ENCODE measurements at places on chromosomes 11 and 22.

DNA sequence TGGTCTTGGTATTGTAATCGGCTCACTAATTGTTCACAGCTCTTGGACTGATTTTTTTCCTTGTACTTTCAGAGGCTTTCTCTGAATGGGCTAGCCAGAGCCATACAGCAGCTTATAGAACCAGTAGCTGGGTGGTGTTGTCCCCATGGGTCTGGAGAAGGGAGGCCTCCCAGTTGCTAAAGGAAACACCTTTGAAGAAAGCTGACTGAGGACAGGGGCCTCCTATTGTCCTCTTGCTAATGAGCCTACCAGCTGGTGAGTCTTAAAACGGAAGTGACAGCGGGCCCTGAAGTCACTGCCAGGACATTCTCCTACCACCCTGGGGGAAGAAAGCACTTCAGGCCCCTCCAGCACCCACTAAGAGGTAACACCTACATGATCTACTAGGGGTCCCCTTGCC is 9.9 kb downstream of the FADS3 start:
- no peak for DNase-seq

DNA sequence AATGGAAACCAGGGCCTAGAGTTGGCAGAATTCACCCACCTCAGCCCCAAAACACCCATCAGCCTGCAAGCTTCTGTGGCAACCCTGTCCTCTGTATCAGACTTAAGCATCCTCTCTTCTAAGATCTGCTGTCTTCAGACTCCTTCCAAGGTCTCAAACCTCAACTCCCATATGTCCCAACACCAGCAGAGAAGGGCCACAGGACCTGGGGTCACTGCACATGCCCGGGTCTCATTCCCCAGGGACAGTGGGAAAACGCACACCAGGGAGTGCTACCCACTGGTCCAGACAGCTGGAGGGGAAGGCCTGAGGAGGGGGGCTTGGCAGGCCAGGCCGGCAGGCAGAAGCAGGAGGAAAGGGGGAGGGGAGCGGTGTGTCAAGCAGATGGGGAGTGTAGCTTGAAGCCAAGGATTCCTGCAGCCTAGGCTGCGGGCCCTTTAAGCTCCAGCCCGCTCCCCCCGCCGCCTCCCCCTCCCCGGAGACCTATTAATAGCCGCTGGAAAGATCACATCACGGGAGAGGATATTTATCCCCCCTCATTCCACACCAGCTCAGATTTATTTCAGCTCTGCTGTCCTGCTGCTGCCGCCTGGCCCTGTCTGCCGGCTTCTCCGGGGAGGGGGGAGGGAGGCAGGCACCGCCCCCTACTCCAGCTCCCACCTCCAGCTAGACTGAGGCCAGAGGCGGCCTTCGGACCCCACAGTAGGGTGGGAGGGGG is 16.7 kb downstream of the BCL9L start:
- DNase-seq: no peak

GRCh38 chr22:47837703-47838102 is 1075.3 kb downstream of the TBC1D22A start:
- DNase-seq: no peak

DNA sequence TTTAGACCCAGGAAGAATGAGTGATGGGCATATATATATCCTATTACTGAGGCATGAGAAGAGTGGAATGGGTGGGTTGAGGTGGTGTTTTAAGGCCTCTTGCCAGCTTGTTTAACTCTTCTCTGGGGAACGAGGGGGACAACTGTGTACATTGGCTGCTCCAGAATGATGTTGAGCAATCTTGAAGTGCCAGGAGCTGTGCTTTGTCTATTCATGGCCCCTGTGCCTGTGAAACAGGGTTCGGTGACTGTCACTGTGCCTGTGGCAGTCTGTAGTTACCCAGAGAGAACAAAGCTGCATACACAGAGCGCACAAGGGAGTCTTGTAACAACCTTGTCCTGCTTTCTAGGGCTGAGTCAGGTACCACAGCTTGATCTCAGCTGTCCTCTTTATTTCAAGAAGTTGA is 11.7 kb downstream of the LIMK2 start:
- no peak for DNase-seq

GRCh38 chr11:45807792-45808238 is 2.9 kb downstream of the SLC35C1 start:
- no peak for DNase-seq

- no peak for DNase-seq
Observed at GRCh38 chr11:106997227-106997626, 21.0 kb downstream of the GUCY1A2 start.

DNA sequence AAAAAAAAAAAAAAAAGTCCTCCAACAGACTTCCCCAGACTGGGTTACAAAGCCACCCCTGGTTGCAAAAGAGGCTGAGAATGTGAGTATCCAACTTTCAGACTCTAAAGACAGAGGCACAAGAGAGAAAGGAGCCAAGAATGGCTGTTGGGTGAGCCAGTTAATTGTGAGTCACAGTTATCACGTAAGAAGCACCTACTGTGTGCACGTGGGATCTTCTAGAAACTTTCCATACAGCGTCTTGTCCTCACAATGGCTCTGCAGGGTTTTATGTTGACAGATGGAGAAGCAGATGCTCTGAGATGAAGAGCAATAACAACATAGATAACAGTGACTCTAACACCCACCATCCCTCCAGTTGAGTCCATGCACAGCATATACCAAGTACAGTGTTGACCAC is 41.0 kb downstream of the CD82 start:
- no peak for DNase-seq

- DNase-seq: no peak
Observed at GRCh38 chr11:9796854-9797253, 133.0 kb downstream of the SWAP70 start.

DNA sequence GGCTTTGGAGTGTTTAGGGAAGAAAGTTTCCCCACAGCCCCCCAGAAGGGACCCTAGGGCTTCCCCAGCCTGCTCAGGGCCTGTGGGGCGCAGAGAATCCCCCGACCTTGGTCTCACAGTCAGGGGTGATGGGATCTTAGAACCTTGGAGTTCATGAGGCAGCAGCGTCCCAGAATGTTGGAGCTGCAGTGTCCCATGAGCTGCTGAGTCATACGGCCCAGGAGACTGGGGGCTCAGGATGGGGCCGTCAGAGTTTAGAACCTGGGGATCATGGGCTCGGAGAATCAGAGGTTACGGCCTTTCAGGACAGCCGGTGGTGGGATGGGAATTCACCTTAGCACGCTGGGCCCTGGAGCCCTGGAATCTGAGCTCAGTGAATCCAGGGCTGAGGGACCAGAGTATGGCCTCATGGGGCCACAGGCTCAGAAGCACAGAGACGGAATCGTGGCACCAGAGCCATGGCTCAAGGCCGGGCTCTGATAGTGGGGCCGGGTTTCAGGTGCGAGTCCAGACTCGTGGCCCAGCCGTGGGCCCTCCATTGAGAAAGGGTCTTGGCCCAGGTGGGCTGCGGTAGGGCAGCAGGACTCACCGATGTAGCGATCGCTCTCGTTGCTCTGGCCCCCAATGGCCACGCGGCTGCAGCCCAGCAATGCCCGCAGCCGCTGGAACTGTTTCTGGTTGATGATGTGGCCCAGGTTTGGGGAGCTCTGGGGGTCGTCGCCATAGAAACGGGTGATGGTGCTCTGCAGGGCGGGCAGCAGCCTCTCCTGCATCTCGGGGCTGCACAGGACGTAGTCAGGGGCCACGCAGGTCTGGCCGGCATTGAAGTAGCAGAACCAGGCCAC is 9.5 kb downstream of the ALDH3B2 start:
- DNase-seq: no peak

DNA sequence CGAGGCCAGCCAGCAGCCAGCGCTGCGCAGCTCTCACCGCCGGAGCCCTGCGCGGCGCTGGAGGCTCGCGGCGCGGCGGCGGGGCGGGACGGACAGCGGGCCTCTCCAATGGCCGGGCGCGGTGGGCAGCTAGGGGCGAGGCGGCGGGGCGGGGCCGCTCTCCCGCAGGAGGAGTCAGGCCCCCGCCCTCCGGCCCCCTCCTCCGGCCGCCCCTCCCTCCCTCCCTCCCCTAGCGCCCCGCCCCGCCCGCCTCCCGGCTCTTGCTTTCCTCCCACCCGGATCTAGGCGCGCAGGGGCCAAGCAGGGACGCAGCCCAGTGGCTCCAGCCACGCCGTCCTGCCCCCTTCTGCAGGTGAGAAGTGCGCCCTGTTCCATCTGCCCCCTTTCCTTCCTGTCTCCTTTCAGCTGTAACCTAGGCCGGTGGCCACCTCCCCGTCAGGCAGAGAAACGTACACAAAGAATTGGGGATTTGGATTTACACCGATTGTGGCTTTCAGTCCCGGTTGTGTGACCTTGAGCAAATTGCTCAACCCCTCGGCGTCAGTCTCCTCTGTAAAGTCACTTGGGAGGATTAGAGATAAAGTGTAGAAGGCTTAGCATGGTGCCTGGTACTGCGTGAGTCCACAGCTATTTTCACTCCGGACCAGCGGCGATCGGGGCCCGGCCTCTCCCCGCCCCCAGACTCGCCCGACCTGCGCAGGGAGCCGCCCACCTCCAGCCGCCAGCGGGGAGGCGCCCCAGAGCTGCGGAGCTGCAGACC is at the start of gene FZD4:
FZD4 (minus strand) TSS at position 35 of the 760 bp plus-strand sequence. CDS start 310 bp downstream, outside the sequence.
- DNase-seq: peak; percentile 12

DNA sequence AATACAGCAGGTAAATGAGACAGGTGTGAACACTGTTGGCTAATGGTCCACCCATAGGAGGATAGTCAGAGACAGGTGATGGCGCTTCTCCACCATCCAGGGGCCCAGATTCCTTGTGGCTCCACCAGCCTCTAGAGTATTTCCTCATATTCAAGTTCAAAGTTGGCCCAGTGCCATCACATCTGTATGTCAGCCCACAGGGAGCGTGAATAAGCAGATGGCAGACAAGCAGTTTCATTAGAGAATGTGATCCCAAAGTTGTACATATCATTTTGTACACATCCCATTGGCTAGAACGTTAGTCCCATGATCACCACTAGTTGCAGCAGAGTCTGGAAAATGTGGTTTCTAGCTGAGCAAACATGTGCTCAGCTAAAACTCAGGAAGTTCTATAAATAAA is 11.0 kb upstream of the CWF19L2 start:
- DNase-seq: no peak

DNA sequence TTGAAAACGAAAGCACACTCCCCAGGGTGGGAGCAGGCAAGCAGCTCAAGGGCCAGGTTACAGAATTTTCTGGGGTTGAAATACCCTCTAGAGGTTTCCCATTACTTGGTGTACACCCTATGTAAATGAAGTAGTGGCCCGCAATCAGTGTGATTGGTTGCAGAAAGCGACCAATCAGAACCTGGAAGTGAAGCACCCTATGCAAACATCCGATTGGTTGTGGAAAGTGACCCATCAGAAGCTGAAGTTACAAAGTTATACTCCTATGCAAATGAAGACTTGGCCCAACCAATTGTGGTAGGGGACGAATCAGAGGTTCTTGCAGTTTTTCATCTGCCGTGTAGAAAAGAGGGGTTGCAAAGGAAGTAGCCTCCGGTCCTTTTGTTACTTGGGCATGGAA is 19.2 kb downstream of the PRR5 start:
- DNase-seq: no peak

DNA sequence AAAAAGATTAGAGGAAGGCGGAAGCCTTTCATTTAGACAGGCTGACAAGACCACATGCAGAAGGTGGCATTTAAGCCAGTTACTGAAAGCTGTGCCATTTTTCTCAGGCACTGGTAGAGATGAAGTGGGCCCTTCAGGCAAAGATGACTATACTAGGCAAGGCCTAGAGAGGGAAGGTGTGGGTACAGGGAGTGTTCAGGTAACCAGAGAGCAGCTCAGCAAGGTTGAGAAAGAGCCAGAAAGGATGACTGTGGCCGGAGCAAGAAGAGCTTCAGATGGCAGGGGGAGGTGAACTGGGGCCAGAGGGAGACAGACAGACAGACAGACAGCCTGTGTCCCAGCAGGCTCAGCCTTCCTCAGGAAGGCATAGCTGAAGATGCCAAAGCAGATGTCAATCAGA is 88.1 kb upstream of the NARS2 start:
- DNase-seq: no peak

DNA sequence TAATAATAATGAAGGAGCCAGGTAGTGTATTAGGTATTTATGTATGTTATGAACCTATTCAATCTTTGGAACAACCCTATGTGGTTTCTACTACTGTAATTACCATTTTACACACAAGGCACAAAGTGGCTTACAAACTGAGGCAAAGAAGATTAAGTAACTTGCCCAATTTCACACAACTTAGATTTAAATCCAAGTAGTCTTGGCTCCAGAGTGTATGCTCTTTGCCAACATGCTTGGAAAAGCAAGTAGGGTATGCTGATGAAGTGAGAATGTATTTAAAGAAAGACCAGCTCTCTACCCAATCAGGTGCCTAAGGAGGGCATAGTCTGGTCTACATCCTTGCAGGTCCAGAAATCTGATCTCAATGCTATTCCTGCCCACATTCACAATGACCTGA is 463.2 kb downstream of the METTL15 start:
- DNase-seq: no peak

- DNase-seq: no peak
Observed at GRCh38 chr11:26330262-26330661, 1.7 kb upstream of the ANO3 start.

DNA sequence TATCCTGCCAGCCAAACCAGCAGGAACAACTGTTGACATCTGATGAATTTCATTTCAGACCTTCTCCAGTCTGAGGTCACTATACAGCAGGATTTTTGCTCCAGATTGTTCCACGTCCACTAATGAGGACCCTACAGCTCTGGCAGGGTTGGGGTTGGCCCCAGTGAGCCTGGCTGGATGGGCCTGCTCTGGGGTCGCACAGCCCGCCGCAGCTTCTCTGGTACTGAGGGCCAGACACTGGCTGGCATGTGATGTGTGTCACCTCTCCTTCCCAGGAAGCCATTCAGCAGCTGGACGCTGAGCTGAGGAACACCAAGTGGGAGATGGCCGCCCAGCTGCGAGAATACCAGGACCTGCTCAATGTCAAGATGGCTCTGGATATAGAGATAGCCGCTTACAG is 5.4 kb downstream of the NEFH start:
- DNase-seq: no peak

- DNase-seq: no peak
Observed at GRCh38 chr11:95849087-95849825, 59.0 kb downstream of the CEP57 start.

- DNase-seq: no peak
Observed at GRCh38 chr11:123427405-123427804, 2.7 kb upstream of the GRAMD1B start.

GRCh38 chr11:13128354-13128753 is 119.2 kb downstream of the RASSF10 start:
- DNase-seq: no peak

DNA sequence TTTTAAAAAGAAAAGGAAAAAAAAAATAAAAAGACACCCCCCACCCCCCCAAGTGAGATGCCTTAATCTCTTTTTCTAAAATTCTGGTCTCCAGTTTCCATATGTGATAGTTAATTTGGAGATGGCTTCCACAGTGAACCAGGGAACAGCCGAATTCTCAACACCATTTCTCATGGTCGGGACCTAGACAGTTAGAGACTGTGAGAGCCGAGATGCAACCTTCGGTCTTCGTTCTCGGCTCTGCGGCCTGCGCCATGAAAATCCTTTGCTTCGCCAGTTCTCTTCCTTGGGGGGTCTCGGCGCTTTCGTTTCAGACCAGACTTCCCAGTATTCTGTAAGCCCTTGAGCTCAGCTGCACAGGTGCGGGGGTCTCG is 723 bp downstream of the CACNG2 start:
- DNase-seq: no peak

Measured in naive thymus-derived CD8-positive, alpha-beta T cell (primary cell).